ENCODE measurements at places on chromosomes 13 and 19.

DNA sequence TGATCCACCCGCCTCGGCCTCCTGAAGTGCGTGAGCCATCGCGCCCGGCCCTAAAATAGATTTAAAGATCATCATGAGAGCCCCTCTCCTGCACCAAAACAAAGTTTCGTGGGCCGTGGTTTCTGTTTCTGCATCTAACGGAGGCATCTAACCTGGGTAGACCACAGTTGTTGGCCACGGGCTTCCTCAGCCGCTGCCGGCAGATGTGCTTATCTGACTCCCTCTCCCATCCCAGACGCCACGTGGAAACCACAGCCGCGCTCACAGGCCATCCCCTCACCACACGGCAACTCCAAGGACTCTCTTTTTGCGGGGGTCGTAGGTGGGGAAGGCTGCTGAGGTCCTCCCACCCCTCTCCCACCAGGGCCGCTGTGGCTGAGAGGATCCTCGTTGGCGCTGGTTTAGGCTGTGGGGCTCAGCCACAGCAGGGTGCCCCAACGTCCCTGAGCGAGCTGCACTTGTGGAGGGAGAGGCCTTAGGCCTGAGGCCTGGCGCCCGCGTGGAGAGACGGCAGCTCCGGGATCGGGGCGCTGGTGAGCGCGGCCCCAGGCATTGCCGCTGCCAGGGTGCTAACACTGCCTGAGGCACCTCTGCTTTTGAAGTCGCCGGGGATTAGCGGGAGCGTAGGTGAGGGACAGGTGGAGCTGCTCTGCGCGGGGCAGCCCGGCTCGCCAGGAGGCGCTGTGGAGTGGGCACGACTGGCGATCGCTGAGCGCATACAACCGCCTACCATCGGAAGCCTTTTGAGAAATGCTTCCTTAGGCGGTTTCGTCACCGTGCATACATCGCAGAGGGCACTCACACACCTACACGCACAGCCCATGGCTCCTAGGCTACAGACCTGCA is 8.9 kb downstream of the ZSCAN1 start:
- DNase-seq: no peak

- DNase-seq: no peak
Measured at GRCh38 chr13:92657565-92657964, 569.0 kb upstream of the GPC6 start.

GRCh38 chr19:13920940-13921747 is 15.1 kb downstream of the CC2D1A start:
- no peak for DNase-seq

DNA sequence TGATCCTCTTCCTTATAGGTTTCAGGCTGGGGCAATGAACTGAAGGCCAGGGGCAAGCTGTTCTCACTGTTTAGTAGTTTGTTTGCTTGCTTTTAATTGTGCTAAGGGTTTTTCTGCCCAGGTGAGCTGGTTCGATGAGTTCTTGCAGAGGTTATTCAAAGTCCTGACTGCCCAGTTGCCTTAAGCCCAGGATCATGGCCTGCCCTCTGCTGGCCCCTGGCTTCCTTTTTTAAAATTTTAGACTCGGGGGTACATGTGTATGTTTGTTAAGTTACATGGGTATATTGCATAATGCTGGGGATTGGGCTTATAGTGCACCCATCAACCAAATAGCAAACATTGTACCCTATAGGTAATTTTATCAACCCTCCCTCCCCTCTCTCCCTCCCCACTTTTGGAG is 65.7 kb downstream of the ZNF536 start:
- DNase-seq: no peak

GRCh38 chr19:18464646-18465045 is 26.7 kb upstream of the ISYNA1 start:
- DNase-seq: no peak

- DNase-seq: no peak
Measured at GRCh38 chr13:50919277-50919676, 9.7 kb downstream of the RNASEH2B start.

DNA sequence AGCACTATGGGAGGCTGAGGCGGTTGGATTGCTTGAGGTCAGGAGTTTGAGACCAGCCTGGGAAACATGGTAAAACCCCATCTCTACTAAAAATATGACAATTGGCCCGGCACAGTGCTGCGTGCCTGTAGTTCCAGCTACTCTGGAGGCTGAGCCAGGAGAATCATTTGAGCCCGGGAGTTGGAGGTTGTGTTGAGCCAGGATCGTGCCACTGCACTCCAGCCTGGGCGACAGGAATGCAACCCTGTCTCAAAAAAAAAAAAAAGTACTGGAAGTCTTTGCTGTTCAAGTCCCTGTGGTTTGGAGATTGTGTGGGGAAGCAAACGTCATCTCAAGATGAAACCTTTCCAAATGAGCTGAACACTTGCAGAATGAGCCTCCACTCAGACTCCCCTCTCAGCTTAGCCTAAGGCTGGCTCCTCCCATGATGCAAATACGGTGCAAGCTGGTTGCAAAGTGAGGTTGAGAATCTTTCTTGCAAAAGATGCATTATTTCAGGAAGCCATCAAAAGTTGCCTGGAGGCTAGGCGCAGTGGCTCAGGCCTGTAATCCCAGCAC is 46.2 kb downstream of the MYO9B start:
- no peak for DNase-seq

- no peak for DNase-seq
Measured at GRCh38 chr19:4694211-4694987, 24.3 kb upstream of the MYDGF start.

DNA sequence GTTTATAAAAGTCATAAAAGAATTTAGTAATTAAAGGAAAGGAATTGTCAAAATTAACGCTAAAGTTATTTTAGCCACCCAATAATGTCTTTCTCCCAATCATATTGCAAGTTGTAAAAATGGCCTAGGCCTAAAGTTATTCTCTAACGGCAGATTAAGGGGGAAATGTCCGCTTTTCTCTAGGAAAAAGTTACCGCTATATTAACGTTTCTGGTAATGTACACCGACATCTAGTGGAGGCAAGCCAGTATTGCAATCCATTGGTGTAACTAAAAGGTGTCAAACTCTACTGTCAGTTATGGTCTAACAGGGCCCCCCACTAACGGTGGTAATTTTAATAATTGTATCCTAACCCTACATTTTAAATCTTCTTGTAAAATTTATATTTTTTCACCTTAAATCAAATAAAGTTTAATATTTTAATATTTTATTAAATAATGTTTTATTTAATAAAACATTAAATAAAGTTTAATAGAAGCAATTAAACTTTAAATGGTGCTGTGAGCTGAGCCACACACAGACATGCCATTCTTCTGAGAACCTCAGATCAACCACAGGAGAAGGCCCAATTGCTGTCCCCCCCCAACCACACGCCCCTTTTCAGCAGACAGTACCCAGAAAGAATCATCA is 35.9 kb upstream of the ZSCAN5A start:
- peak; percentile 45 for DNase-seq

DNA sequence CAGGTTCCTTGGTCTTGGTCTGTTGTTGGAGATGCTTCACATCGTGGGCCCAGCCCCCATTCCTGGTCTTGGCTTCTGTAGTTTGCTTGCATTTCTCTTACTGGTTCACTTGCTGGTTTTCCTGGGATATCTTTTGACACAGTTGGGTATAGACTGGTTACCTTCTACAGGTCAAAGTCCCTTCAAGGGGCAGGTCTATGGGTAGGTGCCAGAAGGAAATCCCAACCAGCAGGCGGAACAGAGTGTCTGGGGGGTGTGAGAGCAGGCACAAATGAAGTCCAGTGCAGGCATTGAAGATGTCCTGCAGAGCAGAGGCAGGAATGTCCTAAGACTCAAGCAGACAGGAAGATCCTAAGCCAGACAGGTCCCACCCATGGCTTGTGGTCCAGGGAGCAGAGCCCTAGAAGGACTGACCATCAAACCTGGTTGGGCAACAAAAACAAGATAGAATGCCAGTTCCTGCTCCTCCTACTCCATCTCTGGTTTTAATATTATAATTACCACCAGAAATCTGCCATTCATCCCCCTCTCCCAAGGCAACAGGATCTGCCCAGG is 17.7 kb upstream of the WASF3 start:
- DNase-seq: no peak

- DNase-seq: no peak
Measured at GRCh38 chr13:20439261-20439660, 86.4 kb downstream of the CRYL1 start.

GRCh38 chr13:62375653-62376052 is 960.0 kb upstream of the PCDH20 start:
- no peak for DNase-seq

DNA sequence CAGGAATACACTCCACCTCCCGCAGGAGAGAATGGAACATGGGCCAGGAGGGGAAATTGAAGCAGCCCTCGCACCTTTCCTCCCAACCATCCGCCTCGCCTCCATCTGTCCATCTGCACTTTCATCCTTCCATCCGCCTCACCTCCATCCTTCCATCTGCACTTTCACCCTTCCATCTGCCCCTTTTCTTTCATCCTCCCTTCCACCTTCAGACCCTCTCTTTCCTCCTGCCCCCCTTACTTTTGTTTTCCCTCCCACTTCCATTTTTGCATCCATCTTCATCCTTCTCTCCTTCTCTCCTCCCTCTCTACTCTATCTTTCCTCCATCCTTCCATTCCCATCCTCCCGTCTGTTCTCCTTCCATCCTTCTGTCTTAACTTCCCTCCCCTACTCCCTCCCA is 92.2 kb upstream of the ZNF536 start:
- DNase-seq: no peak

Measured in activated gamma-delta T cell treated with Interleukin-2 at 50 U/mL for 16 hours (primary cell).